Activated CD4-positive, alpha-beta T cell treated with anti-CD3 and anti-CD28 coated beads, Interleukin-2, amount 10 ng/mL, durations not matched to agents 7 days and 5 days (primary cell): ENCODE measurements at places on chromosomes 2 and 18.

DNA sequence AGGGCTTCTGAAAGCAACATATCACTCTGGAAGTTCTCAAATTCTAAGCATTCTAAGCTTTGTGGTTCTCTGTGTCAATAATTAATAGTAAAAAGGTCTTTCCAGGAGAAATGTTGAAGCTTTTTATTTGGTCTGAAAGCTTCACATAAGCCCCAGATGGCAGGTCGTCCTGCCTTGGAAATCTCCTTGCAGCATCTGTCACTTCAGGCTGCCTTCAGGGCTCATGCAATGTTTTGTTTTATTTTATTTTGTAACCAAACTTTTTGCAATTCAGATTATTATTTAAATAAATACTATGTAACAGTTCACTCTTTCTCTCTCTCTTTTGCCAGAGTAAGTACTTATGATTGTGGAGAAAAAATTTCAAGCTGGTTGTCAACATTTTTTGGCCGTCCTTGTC, 46.7 kb upstream of the FHOD3 start:
- DNase-seq = no peak

GRCh38 chr2:50782543-50782942, 249.4 kb downstream of the NRXN1 start:
- no peak for DNase-seq

DNA sequence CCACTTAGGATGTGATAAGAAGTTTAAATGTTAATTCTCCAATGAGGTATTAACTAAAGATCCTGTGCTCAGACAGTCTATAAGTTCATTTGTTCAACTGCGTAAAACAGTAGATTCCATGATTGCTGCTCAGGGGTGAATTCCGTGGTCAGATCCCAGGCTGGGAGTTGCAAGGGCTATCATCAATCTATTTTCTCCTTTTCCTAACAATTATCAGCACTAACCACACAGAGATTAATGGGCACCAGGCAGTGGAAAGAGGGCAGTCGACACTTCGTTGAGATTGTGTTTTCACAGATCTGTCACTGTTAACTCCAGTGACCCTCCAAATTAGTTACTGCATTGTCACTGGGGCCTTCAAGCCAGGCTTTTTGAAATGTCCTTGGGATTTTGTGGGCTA, 154.1 kb upstream of the SPRED2 start:
- no peak for DNase-seq

GRCh38 chr2:27202854-27203253, 9.0 kb upstream of the ATRAID start:
- no peak for DNase-seq

- DNase-seq = no peak
Observed at GRCh38 chr18:39531659-39532058, 1966.1 kb upstream of the CELF4 start.

DNA sequence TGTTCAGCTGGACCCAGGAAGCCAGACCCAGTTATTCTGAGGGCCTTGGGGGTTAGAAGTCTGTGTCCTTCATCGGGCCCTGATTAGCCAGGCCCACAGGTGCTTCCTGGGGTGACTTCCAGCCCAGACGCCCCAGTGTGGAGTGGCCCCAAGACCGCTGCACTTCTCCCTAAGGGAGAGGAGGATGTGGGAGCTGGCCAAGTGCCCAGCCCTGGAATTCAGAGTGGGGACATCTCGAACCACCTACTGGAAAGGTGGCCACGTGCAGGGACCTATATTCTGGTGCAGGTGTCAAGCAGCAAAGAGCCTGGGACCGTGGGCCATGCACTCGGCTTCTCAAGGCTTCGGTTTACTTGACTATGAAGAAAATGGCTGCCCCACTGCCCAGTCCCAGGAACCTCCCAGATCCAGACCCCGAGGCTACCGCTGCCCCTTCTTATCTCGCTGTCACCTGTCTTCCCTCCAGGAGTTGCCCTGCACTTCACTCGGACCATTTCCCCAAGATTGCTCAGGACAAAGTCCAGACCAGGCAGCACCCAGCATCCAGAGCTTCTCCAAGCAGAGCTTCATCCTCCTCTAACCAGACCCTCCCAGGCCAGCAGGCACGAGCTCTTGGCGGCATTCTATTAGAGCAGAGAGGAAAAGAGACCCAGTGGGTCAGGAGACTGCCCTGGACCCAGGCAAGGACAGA, 142.8 kb upstream of the ID2 start:
- no peak for DNase-seq

GRCh38 chr2:234001380-234002160, 48.9 kb upstream of the SPP2 start:
- peak; percentile 45 for DNase-seq

GRCh38 chr2:22838461-22838860, 546.5 kb upstream of the KLHL29 start:
- no peak for DNase-seq

DNA sequence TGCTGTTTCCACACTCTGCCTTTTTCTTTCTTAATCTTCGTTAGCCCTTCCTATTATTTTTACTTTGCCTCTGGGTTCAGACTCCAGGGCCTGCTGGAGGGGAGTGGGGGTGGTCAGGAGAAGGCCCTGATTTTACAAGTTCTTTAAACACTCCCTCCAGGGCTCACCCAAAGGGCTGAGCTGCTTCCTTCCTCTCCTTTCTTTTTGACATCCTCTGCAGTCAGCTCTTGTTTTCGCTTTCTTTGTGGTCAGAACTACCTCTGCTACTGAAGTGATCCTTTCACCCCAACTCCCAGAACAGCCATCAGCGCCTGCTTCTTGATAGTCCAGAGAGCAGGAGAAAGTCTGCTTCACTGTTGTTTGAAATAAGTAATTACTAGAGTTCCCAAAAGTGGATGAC, 925.7 kb downstream of the EPHA4 start:
- DNase-seq = no peak

DNA sequence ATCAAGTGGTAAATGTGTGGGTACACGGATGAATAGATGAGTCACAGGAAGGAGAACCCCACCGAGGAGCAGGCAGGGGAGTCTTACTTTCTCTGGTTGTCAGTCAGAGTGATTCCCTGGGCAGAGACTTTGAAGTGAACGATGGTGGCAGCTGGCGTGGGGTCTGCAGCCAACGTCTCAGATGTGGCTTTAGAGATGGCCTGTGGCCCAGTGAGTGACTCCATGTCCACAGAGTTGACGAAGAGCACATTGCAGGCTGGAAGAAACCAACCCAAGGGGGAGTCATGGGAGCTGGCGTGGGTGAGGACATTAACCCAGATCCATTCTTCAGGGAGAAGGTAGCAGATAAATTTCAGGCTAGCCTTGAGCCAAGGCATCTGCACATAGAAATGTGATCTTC, 193.1 kb downstream of the TNS1 start:
- DNase-seq = no peak

GRCh38 chr18:63267975-63268721, 51.4 kb downstream of the BCL2 start:
- peak; percentile 14 for DNase-seq

DNA sequence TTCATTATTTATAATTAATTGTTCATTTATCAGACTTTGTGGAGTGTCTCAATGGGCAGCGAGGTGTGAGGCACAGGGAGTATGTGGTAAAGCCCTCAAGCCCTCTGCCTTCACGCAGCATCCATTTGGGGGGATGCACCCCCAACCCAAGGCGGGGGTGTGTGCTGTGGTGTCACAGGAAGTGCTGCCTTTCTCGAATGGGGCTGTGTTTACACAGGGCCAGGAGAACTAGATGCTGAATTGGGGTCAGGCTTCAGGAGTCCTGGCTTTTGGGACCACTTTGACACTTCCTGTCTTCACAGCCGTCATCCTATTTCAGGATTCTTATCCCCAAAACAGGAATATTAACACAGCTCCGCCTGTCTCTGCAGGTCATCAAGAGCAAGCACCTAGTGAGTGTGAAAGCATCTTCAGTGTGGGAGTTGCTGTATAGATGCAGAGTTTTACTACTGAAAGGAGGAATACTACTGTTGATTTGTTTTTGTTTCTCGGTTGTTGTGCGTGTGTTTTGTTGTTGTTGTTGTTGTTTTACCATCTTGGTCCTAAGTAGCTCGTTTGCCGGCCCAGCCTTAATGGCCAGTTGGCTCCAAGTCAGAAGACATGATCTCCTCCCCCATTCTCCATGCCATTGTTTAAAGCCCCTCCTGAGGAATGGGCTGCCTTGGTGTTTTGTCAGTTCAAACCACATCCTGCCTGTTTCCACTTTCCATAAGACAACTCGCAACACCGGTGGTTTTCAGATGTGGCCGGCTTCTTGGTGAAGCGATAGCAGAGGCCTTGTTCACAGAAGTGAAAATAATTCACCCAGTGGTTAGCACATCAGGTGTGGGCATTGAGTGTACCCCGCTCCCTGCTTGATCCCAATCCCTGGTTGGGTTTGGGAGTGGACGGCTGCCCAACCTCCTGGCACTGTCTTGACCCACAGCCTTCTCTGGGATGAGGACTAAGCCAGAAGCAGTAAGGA, 221.3 kb downstream of the BCL2 start:
- DNase-seq = peak; percentile 82

- DNase-seq = no peak
Observed at GRCh38 chr2:146894514-146894913, 950.3 kb upstream of the ACVR2A start.

DNA sequence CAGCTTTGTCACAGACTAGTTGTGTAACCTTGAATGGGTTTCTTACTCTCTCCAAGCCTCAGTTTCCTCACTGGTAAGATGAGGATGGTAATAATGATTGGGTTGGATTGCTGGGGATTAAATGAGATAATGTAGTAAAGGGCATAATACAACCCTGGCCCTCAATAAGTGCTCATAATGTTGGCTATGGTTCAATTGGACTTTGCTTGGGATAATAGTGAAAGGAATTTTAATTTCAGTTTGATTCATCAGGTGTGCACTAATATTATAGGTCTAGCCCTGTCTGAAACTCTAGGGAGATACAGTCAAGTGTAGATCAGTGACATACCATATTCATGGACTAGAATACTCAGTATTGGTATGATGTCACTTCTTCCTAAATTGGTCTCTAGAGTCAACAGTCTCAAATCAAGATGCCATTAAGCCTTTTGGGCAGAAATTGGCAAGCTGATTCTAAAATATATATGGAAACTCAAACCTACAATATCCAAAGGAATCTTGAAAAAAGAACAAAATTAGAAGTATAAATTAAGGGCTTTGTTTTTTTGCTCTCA, 161.4 kb downstream of the SMAD7 start:
- no peak for DNase-seq

DNA sequence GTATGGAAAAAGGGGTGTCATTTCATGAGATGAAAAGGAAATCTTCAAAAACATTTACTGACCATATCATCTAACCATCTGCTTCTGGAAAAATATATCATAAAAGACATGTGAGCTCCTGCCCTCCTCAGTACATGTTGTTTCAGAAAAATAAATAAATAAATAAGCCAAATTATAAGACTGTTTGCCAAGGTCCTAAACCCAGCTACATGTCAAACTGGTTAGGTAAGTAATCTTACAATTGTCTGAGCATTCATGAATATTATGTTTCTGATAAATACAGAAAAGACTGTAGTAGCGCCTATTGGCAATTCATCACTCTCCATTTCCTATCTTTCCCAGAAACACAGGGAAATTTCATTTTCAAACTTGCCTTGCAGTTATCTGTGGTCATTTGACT, 138.9 kb upstream of the SETBP1 start:
- DNase-seq = no peak

DNA sequence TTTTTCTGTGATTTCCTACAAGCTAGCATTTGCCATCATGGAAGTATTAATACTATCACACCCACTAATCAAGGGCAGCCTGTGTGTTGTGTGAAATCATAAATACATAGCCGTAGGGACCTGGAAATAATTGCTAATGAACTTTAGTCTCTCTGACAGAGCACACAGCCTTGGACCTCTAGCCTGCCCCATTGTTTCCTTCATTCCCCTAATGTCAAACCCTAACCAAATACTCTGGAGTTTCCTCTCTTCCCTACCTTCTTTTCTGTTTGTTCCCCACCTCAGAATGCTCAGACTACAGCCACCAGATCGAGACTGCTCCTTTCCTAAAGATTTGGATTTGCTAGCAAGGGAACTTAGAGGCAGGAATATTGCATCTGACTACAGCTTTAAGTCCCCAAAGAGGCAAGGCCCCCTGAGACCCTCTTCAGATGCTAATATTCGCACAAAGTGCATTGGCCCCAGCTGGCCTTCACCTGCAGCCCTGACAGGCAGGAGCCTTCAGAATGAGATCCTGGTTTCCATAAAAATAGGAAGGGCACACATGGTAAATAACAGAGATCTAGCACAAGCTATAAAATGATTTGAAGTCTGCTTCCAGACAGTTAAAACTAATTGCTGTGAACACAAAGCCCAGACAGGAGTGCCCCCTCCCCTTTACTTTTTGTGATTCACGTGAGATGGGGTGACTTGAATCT, 279.2 kb upstream of the DCC start:
- no peak for DNase-seq

DNA sequence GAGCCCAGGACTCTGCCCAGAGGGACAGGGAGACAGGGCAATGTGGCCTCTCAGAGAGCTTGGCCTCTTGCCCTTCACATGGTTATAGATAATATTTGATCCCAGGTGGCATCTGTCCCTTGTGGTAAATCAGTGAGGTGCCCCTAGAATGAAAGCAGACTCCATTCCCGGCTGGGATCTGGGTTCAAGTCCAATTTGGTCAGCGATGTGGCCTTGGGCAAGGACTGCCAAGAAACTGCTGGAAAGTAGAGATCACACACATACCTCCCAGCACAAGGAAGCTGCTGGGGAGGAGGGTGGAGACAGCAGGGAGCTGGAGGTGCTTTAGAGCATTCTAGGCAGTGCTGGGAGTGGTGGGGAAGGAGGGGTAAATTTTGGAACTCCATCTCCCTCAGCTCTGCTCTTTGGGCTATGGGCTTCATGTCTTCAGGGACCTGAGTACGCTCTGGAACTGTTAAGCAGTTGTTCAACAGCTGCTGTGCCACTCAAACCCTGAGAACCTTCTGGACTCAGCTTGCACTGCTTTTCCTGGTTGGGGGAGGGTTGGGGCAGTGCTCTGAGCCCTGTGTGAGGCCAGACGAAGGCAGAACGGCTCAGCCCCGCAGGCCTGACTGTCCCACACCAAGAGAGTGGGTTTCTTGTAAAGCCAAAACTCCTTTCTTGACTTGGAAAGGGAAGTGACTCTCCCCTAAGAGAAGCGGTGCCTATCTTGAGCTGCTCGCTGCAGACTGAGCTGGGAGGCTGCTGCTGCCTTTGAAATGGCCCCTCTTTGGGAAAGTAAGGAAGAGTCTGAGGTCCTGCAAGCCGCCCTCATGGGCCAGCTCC, 23.0 kb downstream of the INPP5D start:
- DNase-seq = no peak

GRCh38 chr2:212595036-212595654, 56.5 kb upstream of the ERBB4 start:
- no peak for DNase-seq

DNA sequence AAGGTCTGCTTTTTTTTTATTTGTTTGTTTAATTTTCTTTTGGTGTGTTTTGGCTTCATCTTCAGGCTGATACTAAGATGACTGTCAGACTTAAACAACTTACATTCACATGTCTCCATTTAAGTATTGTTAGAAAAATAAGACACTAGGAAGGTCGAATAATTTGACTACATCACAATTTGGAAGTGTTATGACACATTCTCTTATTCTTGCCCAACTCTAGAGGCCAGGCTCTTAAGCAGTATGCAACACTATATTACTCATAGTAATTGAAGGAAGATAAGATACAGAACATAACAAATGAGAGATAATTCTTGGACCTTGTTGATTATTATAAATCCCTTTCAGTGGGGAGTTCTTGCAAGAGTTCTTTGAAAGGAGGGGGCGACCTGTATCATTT, 295.3 kb upstream of the COL3A1 start:
- no peak for DNase-seq
